Left cardiac atrium (tissue), 4 donors: ENCODE measurements at places on chromosomes 2 and 18. TPM values are rescaled to one million over a fixed set of nuclear protein-coding genes. Genes with fewer than 3 reads are reported as not detected.

Gene C2orf80
- total RNA-seq = not detected

Gene PMS1
- 13.8 TPM for total RNA-seq

Gene LOXHD1
- 0.24 TPM for total RNA-seq

Gene OR6B2
- not detected for total RNA-seq

Gene USP14
- total RNA-seq = 47.2 TPM

Gene FSIP2
- total RNA-seq = 0.52 TPM

Gene IL1RN
- 0.60 TPM for total RNA-seq

Gene M1AP
- total RNA-seq = 0.65 TPM
